ENCODE measurements at places on chromosomes 4 and X.

GRCh38 chr4:6668391-6668790 lies 25.3 kb upstream of the S100P start:
- DNase-seq = no peak

- peak; percentile 87 for DNase-seq
Measured at GRCh38 chr4:38667085-38667893, 3.3 kb downstream of the KLF3 start.

DNA sequence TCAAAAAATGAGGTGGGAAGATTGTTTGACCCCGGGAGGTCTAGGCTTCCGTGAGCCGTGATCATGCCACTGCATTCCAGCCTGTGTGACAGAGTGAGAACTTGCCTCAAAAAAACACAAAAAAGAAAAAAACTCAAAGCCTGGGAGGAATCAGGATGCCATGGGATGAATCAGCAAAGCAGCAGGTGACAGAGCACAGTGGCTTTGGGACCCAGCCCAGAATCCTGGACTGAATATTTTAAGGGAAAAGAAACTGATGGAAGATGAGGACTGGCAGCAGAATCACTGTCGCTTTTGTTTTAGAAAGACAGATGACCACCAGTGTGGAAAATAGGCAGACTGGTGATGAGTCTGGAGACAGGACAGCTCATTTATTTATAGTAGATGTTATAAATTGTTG lies 16.6 kb downstream of the S100G start:
- peak; percentile 7 for DNase-seq

- peak; percentile 61 for DNase-seq
Measured at GRCh38 chr4:137601934-137602333, 69.6 kb upstream of the PCDH18 start.

DNA sequence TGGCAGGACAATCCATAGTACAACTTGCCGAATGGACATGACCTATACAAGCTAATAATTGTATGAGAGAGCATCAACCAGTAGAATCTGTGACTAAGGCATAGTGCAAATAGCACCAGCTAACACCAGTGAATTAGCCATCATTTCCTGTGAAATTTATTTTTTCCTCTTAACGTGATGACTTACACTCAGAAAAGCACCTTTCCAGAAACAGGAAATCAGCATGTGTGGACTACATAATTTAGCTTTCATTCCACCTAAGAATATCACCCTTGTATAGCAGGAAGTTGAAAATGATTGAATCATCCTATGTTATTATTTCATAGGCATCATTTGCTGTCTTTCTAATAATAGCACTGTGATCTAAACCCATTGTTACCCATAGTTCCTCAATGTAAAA lies 1393.4 kb upstream of the PCDH7 start:
- no peak for DNase-seq

DNA sequence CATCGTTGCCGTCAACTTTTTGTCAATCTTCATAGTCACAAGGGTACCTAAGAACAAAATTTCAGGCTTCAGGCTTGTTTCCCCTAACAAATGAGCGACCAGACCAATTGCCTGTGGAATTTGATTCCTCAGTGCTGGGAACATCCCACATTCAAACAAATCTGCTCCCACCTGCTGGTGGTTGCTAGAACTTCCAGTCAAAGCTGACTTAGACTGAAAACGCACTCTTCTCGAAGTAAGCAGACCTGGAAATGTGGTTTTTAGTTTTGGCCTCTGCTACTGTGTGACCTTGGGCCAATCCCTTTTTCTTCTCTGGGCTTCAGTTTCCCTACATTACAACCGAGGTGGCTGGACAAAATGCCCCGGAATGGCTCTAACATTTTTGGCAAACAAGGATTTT lies 1.8 kb upstream of the GABRQ start:
- DNase-seq = peak; percentile 13

DNA sequence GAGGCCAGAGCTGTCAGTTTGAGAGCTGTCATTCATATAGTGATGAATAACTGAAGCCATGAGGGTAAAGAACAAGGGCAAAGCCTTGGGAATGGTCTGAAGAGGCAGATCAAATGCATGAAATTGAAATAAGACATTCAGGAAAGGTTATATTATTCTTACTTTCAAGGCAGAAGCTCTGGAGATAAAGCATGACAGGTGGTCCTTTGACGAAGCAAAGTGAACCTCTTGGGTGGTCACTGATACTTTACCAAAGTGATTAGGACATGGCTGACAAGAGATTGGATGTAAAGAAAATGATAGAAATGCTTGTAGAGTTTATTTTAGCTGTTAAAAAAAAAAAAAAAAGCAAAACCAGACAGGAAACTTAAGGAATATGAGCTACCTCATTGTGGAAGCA lies 634.0 kb upstream of the FTHL17 start:
- DNase-seq = no peak

GRCh38 chrX:106201502-106202178 lies 33.5 kb downstream of the PWWP3B start:
- DNase-seq = no peak

DNA sequence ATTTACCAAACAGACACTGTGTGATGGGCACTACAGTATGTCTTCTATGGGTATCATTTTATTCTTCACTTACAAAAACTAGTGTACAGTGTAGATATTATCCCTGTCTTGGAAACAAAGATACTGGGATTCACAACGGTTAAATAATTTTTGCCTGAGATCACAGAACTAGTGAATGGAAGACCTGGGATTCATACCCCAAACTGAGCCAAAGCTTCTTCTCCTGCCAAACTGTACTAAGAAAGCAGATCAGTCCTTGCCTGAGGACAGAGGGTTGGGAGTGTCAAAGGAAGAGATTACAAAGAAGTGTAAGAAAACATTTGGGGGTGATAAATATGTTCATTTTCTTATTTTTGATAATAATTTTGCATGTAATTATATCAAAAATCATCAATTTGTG lies 43.1 kb downstream of the PPA2 start:
- no peak for DNase-seq

All from foreskin melanocyte (primary cell).